Stimulated activated CD4-positive, alpha-beta T cell treated with anti-CD3 and anti-CD28 coated beads, Interleukin-1b, Interleukin-23, amount 100 ng/mL, for 24 hours (primary cell): ENCODE measurements at places on chromosomes 3 and 15.

DNA sequence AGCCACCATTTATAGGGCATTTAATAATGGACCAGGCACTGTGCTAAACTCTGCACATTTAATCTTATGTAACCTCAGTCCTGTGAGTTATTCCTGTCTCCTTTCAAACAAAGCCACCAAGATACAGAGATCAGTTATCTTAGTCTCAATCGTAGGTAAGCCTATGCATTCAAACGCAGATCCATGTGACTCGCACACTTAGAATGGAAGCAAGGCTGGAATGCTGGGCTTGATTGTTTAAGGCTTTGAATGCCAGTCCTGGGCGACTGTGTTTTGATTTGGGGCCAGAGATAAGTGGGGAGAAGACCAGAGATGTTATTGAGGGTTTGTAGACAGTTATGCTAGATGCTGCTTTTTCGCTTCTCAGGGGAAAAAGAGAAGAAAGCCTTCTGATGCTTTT is 22.2 kb downstream of the MED12L start:
- DNase-seq = no peak

DNA sequence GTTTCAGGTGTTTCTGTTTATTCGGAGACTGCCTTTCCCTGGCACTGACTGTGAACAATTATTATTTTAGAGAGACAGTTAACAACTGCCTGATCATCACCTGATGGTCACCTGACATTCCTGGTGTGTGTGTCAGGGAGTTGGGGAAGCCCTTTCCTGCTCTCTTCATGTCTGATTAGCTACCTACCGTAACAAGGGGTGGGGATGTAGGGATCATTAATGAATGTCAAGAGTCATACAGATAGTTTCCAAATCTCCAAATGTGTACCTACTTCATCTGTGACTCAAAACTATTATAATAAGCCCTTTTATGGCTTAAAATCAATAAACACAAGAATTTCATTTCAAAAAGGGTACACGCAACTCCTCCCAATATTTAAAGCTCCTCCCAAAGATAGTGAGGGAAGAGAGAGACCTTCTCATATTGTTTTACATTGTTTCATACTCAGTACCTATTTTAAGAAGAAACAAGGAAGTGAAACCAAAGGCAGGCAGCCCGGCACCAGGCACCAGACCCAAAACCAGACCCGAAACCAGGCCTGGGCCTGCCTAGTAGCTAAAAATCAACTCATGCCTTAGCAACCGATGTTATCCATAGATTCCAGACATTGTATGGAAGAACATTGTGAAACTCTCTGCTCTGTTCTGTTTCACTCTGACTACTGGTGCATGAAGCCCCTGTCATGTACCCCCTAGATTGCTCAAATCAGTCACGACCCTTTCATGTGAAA is 844.9 kb upstream of the ALCAM start:
- no peak for DNase-seq

- DNase-seq = no peak
Observed at GRCh38 chr15:52060501-52060900, 41.5 kb downstream of the MAPK6 start.

DNA sequence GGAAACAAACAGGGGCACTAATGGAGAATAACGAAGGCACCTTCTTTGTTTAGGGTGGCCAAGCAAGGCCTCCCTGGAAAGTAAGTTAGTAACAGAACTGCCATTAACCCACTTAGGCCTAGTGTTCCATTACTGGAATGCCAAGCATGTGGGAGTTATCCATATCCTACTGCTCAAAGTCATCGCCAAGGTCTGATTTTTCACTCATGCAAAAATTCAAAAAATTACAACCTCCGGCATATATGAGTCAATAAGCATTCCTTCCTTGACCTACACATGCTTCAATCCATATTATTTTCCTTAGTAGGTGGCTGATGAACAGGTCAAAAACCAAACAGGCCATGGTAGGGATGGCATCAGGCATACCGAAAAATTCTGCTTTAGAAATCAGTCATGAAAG is 1097.2 kb downstream of the FHIT start:
- no peak for DNase-seq

DNA sequence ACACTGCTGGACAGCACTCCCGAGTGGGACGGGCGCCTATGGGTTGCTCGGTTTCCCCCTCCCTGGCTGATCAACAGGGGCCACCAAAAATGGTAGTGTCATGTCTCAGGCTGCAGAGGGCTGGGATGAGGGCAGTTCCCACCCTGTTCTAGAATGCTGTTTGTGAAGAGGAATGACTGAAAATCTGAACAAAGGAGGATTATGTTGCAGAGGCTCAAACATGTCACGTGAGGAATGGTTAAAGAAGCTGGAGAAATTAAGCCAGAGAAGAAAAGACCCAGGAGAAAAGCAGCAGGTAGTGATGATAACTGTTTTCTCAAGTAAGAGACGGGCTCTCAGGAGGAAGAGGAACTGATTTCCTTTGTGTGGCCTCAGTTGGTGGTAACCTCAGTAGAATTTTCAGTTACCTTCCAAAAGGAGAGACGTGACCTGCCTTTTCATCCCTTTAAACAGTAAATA is 10.4 kb downstream of the SPG21 start:
- no peak for DNase-seq

DNA sequence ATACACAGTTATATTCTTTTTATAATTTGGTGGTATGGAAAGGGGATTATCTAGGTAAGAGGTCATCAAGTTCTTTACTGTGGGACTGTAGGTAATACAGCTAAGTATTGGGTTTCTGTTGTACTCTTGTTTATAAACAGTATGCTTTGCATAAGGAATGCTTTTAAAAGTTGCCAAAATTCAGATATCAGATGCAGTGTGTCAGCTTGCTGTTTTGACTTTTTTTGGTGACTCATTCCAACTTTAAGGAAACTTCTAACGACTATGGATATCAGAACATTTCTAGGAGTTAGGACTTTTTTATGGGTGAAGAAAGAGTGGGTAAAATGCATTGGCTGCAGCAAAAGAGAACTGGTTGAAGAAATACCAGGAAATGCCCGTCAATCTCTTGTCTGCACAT is 2.8 kb downstream of the SCAANT1 start:
- DNase-seq = no peak

GRCh38 chr3:194215392-194215791 is 79.4 kb downstream of the HES1 start:
- DNase-seq = no peak

GRCh38 chr3:171847133-171847532 is 4.0 kb downstream of the TMEM212 start:
- DNase-seq = no peak

GRCh38 chr15:41856262-41856661 is 17.6 kb downstream of the PLA2G4B start:
- no peak for DNase-seq

GRCh38 chr3:101781166-101781565 is 2.2 kb downstream of the NXPE3 start:
- DNase-seq = no peak

- no peak for DNase-seq
Observed at GRCh38 chr15:20340931-20341661, 200.5 kb downstream of the GOLGA6L6 start.

- DNase-seq = no peak
Observed at GRCh38 chr3:135809021-135809634, 156.4 kb upstream of the PPP2R3A start.
